ENCODE measurements at places on chromosomes 13 and 19. TPM values are rescaled to one million over a fixed set of nuclear protein-coding genes. Genes with fewer than 3 reads are reported as not detected.

GRCh38 chr19:2089001-2089711 lies 7.0 kb downstream of the MOB3A start:
- peak overlapping the region; percentile 85 for H3K4me3 ChIP-seq
- peak; percentile 68 for DNase-seq
- peaks cover 2% of the 10 kb centered on the region for H3K27me3 ChIP-seq
- peaks cover 60% of the 10 kb centered on the region for H3K4me1 ChIP-seq
- H3K27ac ChIP-seq, result peak overlapping the region; percentile 93

DNA sequence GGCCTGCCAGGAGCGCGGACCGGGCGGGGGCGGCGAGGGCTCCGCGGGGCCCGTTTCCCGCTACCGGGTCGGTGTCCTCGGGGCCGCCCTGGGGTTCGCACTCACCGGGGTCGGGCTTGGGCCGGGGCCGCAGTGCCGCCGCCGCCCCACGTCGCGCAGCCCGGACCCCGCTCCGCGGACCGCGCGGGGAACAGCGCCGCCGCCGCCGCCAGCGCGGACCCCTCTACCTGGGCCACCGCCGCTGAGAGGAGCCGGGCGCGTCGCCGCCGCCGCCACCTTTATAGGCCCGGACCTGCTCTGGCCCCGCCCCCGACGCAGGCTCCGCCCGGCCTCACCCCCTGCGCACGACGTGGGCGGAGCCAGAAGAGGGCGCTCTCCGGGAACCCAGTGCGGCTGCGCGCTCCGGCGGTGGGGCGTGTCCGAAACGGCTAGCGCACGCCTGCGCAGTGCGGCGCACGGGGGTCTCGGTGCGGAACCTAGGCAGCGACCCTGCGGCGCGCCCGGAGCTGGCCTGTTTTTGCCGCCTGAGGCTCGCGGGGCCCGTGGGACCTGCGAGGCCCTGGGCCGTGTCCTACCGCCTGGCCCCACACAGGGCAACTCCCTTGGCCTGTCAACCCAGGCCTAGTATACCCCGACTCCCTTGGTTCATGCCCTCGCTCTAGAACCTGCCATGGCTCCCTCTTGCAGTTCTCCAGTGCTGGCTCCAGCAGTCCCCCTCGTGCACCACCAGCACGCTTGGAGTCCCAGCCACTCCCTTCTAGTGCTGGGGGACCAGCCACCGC lies at the start of gene MKNK2:
TSS of gene MKNK2 (minus strand) at position 254 of the 782 bp plus-strand sequence. CDS start 393 bp downstream, outside the sequence.
- DNase-seq, result peak; percentile 99
- H3K27ac ChIP-seq, result peak within 1 kb of the TSS; percentile 94
- peaks cover 35% of the 10 kb centered on the region for H3K4me1 ChIP-seq
- peaks cover 14% of the 10 kb centered on the region for H3K36me3 ChIP-seq
- peak within 1 kb of the TSS; percentile 90 for H3K4me3 ChIP-seq
- H3K27me3 ChIP-seq, result no peaks in the 10 kb centered on the region

- no peaks in the 10 kb centered on the region for H3K27me3 ChIP-seq
- no peaks in the 10 kb centered on the region for H3K36me3 ChIP-seq
- no peak overlapping the region for H3K27ac ChIP-seq
- H3K4me1 ChIP-seq, result no peaks in the 10 kb centered on the region
- DNase-seq, result no peak
These were observed 1579.8 kb downstream of the PCDH9 start for GRCh38 chr13:65650321-65650720.

GRCh38 chr19:20667281-20667680 lies 5.9 kb upstream of the ZNF626 start:
- H3K4me3 ChIP-seq, result no peak overlapping the region
- H3K27me3 ChIP-seq, result no peaks in the 10 kb centered on the region
- no peak overlapping the region for H3K27ac ChIP-seq
- DNase-seq, result no peak
- H3K4me1 ChIP-seq, result no peaks in the 10 kb centered on the region

Gene TLE6
- total RNA-seq, result 1.1 TPM
